ENCODE measurements at places on chromosomes 6 and 20.

DNA sequence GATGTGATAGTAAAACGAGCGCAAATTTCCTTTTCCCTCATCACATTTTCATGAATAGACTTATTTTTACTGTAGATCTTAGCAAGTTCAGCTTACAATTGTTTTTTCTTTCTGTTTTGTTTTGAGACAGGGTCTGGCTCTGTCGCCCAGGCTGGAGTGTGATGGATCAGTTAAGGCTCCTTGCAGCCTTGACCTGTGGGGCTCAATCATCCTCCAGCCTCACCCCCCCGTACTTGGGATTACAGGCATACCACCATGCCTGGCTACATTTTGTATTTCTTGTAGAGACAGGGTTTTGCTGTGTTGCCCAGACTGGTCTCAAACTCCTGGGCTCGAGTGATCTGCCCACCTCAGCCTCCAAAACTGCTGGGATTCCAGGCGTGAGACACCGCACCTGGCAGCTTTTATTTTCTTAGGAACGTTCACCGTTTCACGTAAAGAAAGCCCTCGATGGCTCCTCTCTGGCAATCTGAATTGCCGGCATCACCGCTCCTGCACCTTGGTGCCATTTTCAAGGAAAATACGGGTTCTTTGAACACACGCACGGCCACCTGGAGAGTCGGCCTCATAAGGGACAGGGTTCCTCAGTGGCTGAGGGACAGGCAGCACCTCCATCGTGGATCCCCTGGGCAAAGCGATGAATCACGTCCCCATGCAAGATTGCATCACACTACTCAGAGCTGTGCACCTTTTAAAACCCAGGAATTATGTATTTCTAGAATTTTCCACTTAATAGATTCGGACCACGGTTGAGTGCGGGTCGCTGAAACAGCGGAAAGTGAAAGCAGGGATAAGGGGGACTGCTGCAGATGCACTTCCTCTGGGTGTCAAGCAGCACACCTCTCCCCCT, 78.7 kb downstream of the IRF4 start:
- DNase-seq = no peak

DNA sequence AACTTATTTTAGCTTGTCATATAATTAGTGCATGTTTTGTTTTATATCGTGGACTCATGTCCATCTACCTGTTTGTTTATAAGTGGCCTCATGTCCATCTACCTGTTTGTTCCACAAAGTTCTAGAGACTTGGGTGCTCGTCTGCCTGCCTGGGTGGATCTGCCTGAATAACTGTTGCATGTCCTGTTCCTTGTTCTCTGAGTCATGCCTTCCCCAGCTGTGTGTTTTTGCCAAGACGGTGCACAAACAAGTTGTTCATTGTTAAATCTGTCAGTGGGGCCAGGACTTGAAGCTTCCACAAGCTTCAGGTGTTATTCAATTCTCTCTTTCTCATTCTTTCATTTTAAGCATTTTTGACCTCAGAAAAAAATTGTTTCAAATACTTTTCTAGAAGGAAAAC, 358.0 kb upstream of the CITED2 start:
- no peak for DNase-seq

GRCh38 chr20:2713285-2713684, 20.7 kb downstream of the EBF4 start:
- DNase-seq = no peak

- DNase-seq = no peak
These were observed 491.2 kb downstream of the PREX1 start for GRCh38 chr20:48336597-48336996.

DNA sequence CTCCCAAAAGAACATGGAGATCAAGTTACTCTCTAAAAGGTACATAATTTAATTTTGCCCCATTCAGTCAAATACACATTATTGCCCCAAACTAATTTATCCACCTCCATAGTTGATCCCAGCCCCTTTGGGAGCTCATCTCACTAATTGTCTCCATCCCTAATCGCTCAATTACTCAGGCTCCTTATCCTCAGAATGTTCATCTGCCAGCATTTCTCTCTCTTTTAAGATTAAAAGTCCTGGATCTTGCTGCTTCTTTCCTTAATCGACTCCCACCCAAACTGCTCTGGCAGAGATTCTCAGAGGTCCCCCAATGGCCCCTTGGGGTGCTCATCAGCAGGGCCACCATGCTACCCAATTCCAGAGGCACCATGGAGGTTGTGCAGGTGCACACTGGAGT, 18.4 kb upstream of the NNAT start:
- DNase-seq = no peak

DNA sequence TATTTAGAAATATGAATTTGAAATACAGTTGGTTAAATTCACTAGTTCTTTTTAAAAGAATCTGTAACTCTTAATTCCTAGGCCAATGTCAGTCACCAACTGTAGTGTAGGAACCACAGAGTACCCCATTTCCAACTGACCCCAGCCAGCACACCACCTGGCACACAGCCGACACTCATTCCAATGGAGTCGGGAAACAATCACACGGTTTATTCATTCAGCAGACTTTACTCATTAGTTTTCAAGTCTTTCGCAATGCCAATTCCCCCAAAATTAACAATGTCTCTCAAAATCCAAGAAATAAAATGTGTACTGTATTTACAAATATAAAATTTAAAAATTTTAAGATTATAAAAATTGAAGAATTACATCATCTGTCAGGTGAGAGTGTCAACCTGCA, 13.5 kb downstream of the ARG1 start:
- DNase-seq = no peak

- DNase-seq = no peak
These were observed 321.2 kb upstream of the MAP3K7 start for GRCh38 chr6:90907931-90908655.

- no peak for DNase-seq
These were observed 209.3 kb upstream of the TAB2 start for GRCh38 chr6:149108038-149108748.

DNA sequence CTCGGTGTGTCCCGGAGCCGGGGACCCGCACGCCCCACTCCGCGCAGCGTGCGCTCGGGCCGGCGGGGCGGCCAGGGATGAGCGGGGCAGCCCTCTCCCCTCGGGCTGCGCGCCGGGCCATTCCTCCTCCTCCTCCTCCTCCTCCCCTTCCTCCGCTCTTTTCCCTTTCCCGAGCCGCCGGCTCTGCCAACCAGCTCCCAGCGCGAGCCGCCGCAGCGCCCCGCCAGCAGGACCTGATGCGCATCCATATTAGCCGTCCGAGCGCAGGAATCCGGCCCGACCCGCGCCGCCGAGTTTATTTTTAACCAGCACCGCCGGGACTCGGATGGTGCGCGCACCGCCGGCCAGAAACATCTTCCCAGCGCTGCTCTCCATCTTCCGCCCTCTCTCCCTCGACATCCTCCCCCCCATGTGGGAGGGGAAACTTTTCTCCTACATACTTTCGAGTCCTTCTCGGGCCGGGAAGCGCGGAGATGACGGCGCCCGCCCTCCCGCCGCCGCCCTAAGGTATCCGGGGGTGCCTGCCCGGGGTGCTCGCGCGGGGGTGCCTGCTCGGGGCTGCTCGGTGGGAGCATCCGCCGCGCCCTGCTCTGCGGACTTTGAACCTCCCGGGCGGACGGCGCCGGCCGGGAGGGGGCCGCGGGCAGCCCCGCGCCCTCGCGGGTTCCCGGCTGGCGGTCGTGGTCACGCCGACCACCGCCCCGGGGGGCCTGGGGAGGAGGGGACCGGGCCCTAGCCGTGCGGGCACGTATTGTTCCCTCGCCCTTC, 619 bp downstream of the RREB1 start:
- DNase-seq = no peak

GRCh38 chr6:131043902-131044447, 19.1 kb downstream of the EPB41L2 start:
- no peak for DNase-seq

DNA sequence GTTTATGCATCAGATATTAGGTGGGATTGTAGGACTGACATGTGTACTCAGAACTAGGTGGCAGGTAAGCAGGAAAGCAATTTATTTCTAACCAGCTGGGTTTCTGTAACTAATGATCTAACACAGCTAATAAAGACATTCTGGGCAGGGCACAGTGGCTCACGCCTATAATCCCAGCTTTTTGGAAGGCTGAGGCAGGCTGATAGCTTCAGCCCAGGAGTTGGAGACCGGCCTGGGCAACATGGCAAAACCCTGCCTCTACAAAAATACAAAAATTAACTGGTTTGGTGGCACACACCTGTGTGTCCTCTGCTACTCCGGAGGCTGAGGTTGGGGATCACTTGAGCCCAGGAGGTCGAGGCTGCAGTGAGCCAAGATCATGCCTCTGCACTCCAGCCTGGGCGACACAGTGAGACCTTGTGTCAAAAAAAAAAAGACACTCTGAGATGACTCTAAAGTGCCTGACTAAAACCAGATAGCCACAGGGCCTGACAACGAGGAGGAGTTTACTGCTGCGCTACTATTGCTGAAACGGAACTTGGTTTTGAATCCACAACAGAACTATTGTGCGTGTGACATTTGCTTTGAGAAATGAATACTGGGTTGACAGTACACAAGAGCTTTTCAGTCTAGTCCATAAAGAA, 29.2 kb upstream of the CEP85L start:
- no peak for DNase-seq

DNA sequence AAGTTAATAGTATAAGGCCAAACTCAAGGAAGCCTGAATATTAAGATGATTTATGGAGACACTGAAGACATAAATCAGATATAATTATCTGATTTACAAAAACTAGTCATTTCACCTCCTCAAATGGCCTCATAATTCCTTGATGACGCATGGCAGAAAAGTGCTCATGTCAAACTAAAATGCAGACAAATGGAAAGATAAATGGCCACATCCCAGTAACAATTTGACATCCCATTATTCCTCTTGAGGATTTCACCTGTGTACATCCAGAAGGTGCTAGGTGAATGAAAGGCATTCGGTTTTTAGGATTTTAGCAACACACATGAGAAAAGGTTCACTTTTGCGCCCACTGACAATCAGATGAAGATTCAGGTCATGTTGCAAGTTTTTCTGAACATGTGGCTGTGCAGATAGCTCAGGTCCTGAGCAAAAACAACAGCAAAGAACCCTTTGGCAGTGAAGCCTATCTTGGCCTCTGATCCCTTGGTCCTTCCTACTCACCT, 24.2 kb downstream of the SGK1 start:
- no peak for DNase-seq

GRCh38 chr6:40287296-40287850, 299.8 kb downstream of the LRFN2 start:
- DNase-seq = no peak

GRCh38 chr20:47872341-47872740, 87.1 kb upstream of the SULF2 start:
- DNase-seq = no peak

DNA sequence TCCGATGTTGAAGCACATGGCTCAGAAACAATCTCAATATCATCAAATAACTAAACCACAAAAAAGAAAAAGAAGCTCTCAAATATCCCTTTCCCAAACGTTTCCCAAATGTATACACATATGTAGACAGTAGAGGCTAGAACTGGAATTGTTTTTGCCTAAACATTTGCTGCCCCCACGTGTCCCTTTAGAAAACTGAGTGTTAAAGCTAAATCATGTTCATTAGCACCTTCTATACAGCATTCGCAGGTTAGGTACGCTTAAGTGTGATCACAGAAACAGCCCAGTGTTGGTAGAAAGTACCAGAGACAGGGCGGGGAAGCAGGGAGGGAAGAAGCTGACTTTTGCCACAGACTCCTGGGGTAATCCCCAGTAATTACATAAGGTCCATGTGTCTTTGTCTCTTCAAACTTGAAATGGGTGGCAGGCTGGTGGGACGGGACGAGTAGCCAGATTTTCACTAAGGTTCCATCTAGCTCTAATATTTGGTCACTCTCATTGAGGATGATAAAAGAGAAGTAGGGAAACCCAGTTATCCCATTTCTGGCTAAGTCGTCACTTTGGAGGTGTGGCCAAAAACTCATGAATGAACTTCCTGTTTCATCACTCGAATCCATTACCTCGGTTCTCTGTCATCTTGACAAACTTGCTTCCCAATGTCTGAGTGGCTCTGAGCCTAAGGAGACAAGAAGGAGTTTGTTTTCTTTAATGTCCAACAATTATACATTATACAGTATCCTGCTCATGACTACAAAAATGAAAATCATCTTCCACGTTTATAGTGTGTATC, 15.0 kb upstream of the TFAP2A start:
- peak; percentile 33 for DNase-seq

DNA sequence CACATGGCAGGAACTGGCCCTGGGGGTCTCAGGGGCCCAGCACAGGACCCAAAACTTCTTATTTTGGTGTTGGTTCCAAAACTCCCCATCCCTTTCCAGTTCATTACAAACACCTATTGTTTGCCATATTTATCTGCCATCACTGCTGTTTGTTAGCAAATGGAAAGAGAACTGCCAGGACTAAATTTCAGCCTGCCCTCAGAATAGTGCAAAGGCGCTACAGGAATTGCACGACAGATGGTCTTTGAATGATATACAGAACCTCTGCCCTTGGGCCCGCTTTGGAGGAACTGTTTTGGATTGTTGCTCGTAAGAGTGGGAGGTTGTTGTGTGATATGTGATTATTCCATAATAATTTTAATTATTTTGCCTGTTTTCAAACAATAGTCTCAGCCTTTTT, 199.0 kb upstream of the FBXL4 start:
- no peak for DNase-seq

GRCh38 chr6:82902290-82902689, 163.4 kb downstream of the UBE3D start:
- DNase-seq = no peak

GRCh38 chr6:29762781-29763214, 39.6 kb downstream of the HLA-F start:
- no peak for DNase-seq

- DNase-seq = no peak
These were observed 656.0 kb upstream of the ID4 start for GRCh38 chr6:19181211-19181610.

DNA sequence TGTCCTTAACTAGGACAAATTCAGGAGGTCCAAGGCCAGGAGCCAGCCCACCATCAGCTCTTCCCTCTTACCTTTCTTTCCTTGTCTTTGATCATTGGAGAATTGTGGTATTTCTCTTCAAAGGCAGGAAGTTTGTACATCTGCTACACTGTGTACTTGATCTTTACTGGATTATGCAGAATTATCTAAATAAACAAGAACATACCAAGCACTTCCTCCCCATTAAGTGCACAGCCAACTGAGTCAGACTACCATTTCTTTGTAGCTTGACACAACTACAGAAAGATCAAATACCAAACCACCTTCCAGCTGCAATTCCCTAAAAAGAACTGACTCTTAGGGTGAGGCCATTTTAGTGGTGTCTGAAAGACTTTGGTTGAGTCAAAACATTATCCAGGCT, 195.1 kb downstream of the HDGFL1 start:
- no peak for DNase-seq

All from GM12864 (cell line).